ENCODE measurements at places on chromosomes 7 and 10.

- no peak for DNase-seq
These were observed 43.5 kb downstream of the TMEM270 start for GRCh38 chr7:73904219-73905137.

DNA sequence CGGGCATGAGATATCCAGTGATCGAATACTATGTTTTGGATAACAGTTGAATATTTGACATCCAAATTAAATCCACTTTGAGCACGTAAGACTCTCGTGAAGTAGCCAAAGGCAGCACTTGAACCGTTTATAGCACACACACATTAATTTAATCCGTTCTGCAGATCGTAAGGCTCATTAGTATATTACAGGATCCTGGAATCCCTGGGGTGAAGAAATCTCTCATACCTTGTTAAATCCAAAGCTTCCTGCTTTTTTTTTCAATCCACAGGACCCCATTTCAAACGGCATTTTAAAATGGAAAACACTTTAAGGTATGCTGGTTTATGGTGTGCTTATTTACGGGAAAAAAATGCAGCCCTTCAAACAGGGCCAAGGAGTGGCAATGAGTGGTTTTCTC is 158.4 kb upstream of the ADARB2 start:
- no peak for DNase-seq

GRCh38 chr10:8513155-8514147 is 459.0 kb downstream of the GATA3 start:
- no peak for DNase-seq

DNA sequence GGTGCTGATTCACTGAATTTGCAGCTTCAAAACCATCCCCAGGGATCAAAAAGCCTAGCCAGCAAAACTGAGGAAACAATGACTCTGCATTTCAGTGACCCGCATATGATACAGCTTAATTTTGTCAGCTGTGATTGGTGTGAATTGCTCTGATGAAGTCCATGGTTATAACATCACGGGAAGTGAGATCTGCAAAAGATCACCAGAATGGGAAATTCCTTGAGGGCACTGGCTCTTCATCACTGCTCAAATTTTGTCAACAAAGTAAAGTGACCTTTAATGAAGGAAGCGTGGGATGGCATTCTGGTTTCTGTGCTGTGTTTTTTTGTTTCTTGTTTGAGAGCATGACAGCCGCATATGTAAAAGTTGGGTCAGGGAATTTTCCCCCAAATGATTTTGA is 745.9 kb downstream of the GATA3 start:
- DNase-seq = no peak

DNA sequence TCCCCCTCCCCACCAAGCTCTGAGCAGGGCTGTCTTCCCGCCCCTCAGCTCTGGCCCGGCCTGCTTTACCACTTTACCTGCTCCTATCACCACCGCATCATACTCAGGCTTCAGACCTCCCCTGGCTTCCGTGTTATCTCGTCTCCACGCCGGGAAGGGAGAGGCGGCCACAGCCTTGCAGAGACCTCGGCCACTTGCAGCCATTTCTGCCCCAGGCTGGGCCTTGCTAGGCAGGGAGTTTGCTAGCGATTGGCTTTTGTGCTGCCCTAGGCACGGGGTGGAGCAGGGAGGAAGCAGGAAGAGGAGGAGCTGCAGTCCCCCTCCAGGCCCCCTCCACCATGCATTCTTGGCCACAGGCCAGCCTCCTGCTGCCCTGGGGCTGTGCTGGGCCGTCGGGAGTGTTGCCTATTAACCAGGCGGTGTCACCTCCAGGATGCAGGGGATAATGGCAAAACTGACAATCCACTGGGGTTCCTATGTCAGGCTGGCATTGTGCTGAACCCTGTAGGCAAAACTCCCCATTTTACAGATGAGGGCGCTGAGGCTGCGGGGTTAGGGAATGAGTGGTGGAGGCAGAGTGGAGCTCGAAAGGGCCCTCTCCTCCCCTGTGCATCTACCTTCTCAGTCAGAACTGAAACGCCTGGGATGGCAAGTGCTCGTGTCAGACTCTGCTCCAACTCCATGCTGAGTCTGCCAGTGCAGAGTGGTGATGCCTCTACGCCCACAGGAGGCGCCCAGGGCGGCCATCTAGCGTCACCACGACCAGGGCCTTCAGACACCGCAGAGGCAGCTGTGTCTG is at the start of gene PYROXD2:
PYROXD2 (minus strand) TSS at position 251 of the 799 bp plus-strand sequence; CDS start at position 204, 47 bp downstream.
- DNase-seq = peak; percentile 63

DNA sequence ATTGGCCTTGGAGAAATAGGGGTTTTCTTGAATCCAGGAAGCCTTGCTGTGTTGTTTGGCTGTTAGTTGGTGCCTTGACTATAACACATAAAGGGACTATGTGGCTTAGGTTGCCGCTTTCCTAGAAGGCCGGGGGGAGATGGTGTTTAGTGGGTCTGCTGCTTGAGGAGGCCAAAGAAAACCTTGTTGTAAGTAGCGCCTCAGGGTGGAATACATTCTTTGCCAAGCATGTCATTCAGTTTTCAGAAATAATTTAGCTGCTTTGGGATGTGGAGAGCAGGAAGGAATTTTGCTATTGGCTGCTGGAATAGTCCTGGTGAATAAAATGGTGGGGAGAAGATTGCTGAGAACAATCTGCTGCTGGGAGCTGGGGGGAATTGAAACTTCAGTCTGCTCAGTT is 132.9 kb upstream of the WNT16 start:
- DNase-seq = no peak

GRCh38 chr10:32386623-32387260 is 39.8 kb upstream of the EPC1 start:
- no peak for DNase-seq

- no peak for DNase-seq
These were observed 25.6 kb downstream of the ANKMY2 start for GRCh38 chr7:16619979-16620408.

- peak; percentile 62 for DNase-seq
These were observed 62.6 kb downstream of the ZNF777 start for GRCh38 chr7:149398195-149398820.

- DNase-seq = no peak
These were observed 43.0 kb upstream of the IMMP2L start for GRCh38 chr7:111605246-111605645.

- no peak for DNase-seq
These were observed 34.1 kb upstream of the PITRM1 start for GRCh38 chr10:3206511-3207157.

DNA sequence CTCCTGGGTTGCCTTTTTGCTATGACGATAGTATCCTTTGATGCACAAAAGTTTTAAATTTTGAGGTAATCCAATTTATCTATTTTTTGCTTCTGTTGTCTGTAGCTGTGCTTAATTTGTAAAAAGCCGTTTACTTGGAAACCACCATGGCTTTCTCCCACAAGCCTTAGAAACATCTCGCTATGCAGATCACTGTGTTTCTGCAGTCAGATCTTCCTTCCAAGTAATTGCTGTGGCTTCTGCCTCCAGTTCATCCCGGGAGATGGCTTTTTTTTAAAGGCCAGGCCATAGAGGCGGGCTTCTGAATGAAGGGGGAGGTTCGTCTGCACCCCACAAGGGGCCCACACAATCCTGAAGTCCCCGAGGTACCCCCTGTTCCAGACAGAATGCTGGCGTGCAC is 48.3 kb upstream of the OCM2 start:
- no peak for DNase-seq

DNA sequence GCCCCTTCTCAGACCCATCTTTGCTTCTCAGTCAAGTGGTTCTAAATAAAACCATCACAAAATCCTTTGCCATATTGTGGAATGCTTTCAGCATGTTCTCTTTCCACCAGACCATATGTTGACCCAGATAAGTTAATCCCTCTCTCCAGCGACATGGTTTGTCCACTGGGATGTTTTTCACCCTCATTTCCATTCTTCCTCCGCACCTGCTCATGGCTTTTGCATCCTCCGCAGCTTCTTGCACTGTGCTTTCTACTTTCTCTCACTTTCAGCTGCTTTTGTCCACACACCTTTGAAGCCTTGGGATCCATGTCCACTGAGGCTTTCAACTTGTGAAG is 52.3 kb upstream of the WAC start:
- no peak for DNase-seq

- DNase-seq = no peak
These were observed 83.3 kb downstream of the NT5C2 start for GRCh38 chr10:103109821-103110220.

DNA sequence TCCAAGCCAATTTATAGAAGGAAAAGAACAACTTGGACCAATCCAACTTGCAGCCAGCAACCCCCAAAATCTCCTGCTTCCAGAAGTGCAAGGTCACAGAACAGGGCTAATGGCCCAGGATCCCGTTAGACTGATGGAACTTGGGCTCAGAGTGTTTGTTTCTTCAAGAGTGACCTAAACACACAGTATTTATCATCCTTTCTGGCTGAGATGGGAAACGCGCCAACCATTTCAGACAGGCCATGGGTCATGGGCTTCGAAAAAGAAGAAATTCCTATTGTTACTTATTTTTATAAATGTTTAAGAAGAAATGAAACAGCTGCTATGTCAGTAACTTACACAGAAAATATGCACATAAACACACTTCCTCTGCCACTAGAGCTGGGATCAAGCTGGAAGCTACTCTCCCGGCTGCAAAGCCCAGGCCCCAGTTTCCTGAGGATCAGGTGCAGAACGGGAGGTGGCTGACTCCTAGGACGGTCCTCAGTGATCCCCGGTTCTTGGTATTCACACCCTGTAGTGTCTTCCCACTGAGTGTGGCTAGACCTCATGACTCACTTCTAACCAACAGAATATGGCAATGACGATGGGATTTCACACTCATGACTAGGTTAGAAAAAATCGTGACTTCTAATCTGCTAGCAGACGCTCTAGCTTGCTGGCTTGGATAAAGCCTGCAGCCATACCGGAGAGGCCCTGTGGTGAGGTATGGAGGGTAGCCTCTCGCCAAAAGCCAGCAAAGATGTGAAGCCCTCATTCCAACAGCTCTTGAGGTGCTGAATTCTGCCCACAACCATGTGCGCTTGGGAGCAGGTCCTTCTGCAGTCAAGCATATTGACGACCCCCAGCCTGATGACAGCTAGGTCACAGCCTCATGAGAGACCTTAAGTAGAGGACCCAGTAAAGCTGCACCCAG is 60.2 kb downstream of the CHST15 start:
- DNase-seq = no peak

GRCh38 chr10:70561558-70561957 is 41.0 kb downstream of the PRF1 start:
- DNase-seq = no peak

GRCh38 chr10:12729885-12730284 is 271.6 kb downstream of the CCDC3 start:
- no peak for DNase-seq

DNA sequence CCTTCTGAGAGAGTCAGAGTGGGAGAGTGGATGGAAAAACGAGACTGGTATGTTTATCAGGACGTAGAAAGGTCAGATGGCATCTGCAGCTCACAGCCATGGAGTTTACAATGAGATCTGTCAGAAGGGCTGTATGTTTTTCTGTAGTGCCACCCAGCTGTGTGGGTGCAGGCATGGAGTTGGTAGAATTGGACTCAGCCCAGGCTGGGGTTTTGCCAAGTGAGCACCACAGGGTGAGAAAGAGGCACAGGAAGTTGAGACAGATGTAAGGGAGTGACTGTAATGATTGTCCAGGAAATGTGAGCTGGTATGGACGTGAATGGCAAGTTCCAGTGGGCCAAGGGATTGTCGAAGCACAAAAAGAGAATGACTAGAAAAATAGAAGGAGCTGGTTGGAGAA is 9.1 kb upstream of the ZYX start:
- DNase-seq = no peak

GRCh38 chr10:132939957-132940790 is 2.2 kb downstream of the CFAP46 start:
- no peak for DNase-seq

GRCh38 chr10:11112718-11113117 is 95.0 kb downstream of the CELF2 start:
- no peak for DNase-seq

- DNase-seq = no peak
These were observed 42.4 kb upstream of the FGL2 start for GRCh38 chr7:77242068-77242467.

- no peak for DNase-seq
These were observed 12.3 kb upstream of the ENO4 start for GRCh38 chr10:116836902-116837523.

Measured in NCI-H2227 treated with DMSO at 0.1 percent for 48 hours (cell line).